Activated T-cell treated with anti-CD3 and anti-CD28 coated beads for 1 hour (primary cell): ENCODE measurements at places on chromosomes 5 and 9.

- DNase-seq = no peak
These were observed 46.6 kb upstream of the GNPDA1 start for GRCh38 chr5:142059304-142059940.

- no peak for DNase-seq
These were observed 145.4 kb downstream of the GABBR2 start for GRCh38 chr9:98563212-98563907.

GRCh38 chr9:129609486-129610212 lies 11.3 kb downstream of the C9orf50 start:
- DNase-seq = peak; percentile 50

GRCh38 chr5:56580864-56581263 lies 234.5 kb upstream of the MAP3K1 start:
- no peak for DNase-seq

- no peak for DNase-seq
These were observed 76.8 kb downstream of the ZDHHC21 start for GRCh38 chr9:14616188-14616982.

DNA sequence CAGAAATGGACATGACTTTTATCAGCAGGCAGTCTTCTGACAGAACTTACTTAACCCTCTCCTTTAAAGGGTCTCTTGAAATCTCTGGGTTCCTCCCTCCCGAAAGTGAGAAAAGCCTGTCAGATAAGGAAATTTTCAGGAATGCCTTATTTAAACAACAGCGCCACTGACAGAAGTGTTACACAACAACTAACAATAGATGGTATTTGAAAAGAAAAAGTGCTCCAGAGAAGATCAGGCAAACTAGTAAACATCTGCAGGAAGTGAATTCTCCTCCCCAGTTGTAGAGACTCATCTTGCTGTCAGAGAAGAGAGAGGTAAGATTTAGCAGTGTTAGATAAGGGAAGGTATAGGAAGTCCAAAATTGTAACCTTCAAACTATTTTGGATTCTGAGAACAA lies 107.2 kb upstream of the NFIL3 start:
- DNase-seq = no peak

DNA sequence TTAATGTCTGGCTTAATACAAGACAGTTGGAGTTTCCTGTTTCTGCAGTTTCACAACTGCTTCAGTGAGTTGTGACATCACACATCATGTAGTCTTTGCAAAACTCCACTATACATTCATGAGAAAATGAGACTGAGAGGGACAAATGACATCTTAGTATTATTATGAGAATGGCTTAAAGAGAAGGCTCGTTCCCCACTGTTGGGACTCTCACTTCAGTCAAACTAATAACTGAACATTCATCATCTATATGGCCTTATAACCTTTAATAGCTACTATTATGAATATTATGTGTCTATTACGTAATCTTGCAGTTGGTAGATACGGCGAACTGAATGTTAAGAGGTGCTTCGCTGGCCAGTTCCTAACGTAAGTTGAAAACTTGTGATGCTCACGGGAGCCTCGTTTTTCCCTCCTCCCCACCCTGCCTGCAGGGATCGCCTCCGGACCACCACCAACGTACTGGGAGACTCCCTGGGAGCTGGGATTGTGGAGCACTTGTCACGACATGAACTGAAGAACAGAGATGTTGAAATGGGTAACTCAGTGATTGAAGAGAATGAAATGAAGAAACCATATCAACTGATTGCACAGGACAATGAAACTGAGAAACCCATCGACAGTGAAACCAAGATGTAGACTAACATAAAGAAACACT lies 79.4 kb downstream of the SLC1A3 start:
- DNase-seq = no peak

- DNase-seq = no peak
These were observed 909 bp downstream of the AFF4 start for GRCh38 chr5:132962429-132963021.

DNA sequence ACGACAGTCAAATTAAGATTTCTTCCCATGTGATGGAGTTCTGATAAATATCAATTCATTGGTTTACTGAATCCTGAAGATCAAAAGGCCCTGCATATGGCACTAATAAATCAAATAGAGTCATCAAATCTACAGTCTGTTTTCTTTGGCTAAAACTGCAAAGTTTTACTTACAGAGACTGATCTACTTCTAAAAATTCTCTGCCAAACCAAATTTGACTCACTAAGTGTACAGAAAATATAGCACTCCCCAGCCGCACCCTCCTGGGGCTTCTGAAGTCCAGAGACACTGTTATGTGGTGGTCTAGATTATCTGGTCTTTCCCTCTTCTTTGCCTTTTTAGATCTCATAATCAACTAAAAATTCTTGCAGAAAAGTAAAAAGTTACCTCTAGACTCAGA lies 237.7 kb downstream of the MLLT3 start:
- DNase-seq = no peak

GRCh38 chr5:107425541-107426031 lies 245.2 kb downstream of the EFNA5 start:
- no peak for DNase-seq

GRCh38 chr5:116923344-116923743 lies 348.7 kb upstream of the SEMA6A start:
- DNase-seq = no peak

DNA sequence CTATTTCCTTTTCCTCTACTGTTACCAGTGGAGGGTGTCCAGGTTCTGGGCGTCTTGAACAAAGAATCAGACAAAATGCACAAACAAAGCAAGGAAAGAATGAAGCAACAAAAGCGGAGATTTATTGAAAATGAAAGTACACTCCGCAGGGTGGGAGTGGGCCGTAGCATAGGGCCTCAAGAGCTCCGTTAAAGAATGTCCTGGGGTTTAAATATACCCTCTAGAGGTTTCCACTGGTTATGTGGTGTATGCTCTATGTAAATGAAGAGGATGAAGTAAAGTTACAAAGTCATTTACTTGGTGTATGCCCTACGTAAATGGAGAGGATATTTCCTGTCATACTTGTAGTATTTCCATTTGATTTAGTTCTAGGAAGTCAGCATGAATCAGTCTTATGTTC lies 113.5 kb upstream of the MRPS30 start:
- no peak for DNase-seq

DNA sequence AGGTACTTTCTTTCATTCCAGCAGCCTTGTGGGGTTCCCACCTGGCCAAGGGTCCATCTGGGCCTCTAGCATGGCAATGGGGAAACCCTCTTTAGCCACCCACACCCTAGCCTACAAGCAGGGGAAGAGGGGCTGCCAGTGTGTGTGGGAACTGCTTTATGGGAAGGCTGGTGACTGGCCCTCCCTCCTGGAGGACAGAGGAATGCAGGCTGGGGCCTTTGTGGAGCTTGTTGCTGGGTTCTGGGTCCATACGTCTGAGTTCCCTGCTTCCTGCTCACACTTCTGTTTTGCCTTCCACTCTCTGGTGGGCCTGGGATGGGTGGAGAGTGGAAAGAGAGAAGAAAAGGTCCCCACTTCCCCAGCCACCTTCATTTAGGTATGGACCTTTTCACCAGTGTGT lies 14.9 kb upstream of the PITX1 start:
- DNase-seq = no peak

GRCh38 chr5:123718238-123718637 lies 206.3 kb downstream of the CSNK1G3 start:
- DNase-seq = no peak

- no peak for DNase-seq
These were observed 755.2 kb upstream of the ACO1 start for GRCh38 chr9:31629292-31629691.

GRCh38 chr5:170021506-170021905 lies 41.2 kb upstream of the INSYN2B start:
- DNase-seq = no peak

DNA sequence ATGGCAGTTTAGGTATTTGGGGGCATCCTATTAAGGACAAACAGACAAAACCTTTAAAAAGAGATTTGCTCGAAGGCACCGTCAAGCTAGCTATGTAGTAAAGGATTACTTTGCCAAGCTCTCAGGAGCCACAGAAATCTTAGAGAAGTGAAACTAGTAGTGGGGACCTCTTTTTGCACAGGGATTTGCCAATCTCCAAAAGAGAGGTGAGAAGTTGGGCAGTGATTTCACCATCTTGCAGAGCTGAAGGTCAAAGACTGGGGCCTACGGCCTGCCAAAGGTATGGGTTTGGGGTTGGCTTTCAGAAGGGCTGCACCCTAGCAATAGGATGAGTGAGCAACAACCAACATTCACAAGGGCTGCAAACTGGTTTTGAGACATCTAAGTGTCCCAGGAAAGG lies 1.6 kb upstream of the FCN1 start:
- DNase-seq = no peak

GRCh38 chr9:70044490-70045307 lies 1.1 kb downstream of the MAMDC2 start:
- DNase-seq = no peak

DNA sequence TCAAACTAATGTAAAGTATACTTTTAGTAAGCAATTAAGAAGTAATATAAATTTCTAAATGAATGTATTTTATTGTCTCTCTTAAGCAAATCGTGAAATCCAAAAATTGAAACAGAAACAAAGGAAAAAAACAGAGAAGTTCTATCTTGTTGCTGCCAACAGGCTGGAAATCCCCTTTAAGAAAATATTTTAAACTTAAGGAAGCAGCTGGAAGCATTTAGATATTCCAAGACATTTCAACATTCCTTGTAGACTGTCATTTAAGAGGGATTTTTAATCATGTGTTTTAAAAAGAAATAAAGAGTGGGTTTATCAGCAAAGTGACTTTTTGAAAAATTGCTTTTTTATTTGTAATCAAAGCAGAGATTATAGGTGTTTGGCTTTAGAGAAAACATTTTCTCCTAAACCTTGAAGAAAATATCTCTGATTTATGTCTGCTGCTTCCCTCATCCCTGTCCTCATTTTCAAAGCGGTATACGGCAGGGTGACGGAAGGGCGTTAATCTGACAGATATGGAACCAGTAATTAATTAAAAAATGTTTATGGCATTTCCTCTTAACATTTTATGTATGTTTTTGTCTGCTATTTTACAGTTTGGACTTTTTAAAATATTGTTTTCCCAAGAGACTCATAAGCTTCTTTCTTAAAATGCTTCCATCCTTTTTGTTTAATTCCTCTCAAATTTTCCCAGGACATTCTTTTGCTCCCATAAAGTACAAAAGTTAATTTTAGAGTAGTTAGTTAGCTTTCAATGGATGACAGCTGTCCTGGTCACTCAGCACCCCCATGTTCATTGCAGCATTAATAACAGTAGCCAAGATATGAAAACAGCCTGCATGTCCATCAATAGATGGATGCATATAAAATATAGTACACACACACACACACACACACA lies 245.6 kb downstream of the LURAP1L start:
- no peak for DNase-seq

GRCh38 chr9:12716823-12717600 lies 23.8 kb downstream of the TYRP1 start:
- DNase-seq = no peak

- DNase-seq = no peak
These were observed 657.2 kb downstream of the TLE1 start for GRCh38 chr9:81032030-81032572.

GRCh38 chr9:95142315-95142714 lies 175.2 kb downstream of the FANCC start:
- no peak for DNase-seq

DNA sequence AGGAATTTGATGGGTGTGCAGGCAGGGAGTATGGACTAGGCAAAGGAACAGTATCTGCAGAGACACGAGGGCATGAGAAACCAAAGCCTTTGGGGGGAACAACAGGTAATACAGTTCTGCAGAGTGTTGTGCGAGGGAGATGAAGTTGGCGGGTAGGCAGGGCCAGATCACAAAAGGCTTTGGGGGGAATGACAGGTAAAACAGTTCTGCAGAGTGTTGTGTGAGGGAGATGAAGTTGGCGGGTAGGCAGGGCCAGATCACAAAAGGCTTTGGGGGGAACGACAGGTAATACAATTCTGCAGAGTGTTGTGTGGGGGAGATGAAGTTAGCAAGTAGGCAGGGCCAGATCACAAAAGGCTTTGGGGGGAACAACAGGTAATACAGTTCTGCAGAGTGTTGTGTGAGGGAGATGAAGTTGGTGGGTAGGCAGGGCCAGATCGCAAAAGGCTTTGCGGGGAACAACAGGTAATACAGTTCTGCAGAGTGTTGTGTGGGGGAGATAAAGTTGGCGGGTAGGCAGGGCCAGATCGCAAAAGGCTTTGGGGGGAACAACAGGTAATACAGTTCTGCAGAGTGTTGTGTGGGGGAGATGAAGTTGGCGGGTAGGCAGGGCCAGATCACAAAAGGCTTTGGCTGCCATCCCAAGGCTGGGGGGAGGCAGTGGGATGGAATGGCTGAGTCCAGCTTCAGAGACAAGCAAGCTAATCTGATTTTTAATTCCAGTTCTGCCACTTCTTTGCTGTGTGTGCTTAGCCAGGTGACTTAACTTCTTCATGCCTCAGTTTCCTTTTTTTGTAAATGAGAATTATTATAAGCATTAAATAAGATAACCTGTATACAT lies 33.0 kb downstream of the FRMPD1 start:
- DNase-seq = no peak

DNA sequence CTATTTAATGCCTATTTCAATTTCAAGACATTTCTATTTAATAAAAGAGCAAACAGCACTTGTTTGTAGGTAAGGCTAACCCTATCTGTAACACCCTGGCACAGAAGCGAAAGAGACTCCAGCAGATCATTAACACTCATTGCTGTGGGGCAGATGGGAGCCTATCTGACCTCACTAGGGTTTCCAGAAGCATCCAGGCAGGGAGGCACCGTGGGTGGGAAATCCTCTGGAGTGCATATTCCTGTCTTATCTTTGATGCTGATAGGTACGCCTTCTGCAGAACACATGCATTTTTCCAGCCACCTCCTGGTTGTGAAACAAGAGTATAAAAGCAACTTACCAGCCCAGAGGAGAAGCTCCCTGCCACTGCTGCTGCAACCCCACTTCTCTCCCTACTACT lies 233.7 kb downstream of the GLIS3 start:
- DNase-seq = no peak

DNA sequence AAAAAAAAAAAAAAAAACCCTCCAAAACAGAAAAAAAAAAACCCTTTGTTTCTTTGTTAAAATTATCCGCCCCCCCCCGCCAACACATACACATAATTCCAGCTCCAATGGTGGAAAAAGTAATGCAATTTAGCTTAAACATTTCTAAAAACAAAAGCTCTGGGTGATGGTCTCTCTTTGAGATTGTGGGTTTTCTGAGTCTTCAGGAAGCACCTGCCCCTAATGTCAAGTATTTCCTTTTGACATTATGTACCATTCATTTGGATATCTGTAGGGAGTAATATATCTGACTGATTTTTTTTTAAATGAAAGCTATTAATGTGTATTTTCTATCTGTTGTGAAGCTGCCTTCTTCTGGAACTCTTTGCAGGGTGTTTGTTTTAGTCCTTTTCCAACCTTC lies 389.7 kb downstream of the TAF11L14 start:
- no peak for DNase-seq

DNA sequence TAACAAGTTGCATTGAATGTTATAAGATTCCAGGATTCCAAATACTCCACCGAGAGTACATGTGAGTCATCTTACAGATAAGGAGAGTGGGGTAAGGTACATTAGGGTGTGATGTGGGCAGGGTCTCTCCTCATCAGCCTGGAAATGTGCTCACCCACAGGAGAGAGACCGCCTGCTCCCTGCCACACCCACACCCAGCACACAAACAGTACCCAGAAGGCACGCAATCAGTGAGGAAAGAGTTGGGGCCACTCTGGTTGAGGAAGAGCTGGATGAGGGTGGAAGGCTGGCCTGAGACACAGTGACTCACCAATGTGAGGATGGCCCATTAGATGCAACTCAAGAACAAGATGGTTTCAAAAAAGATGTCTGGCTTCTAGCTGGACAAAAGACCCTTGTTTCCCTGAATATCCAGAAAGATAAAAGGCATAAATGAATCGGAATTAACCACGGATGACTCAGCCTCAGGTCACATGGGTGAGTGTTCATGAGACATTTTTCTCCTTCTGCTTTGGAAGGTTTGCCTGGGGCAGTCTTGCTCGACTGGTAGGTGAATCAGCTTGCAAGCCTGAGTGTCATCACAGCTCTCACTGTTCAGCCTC lies 51.1 kb upstream of the LHFPL2 start:
- DNase-seq = no peak
